ENCODE measurements at places on chromosomes 11 and 22. TPM values are rescaled to one million over a fixed set of nuclear protein-coding genes. Genes with fewer than 3 reads are reported as not detected.

DNA sequence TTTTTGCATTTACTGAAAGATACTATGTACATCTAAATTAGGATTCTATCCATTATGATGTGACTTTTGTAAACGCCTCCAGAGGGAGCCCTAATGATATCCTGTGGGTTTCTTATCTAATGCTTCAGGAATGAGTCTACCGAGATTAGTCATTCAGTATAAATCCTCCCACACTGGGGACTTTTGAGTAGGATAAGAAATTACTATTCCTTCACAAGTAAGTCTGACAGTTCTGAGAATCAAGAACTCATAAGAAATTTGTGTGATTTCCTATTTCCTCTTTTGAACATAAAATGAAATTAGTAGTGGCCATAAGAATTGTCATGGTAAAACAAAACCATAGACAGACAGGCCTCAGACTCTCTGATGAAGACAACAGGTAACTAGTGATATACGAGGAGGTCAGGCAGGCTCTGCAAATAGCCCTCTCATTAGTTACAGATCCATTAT is 10.0 kb upstream of the OR5M1 start:
- DNase-seq = no peak

DNA sequence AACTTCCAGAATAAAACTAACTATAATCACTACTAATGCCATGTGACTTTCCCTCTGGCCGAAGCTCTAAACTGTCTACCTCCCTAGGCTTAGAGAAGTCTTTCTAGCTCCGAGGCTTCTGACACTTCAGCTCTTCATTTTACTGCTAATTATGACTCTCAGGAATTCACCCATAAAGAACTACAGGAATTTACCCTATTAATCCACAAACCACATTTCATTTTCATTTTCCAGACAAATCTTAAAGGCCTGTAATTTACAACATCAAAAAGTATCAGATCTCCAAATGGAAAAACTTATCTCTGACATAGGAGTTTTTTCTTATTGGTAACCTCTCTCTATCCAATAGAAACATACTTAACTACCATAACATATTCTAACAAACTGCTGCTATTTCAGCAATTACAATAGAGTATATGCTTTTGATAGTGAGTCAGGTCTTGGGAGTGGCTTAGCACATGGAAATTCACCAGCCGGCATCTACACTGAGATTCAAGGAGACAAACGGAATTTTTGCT is 33.4 kb downstream of the MRTFA start:
- DNase-seq = no peak

GRCh38 chr11:1879941-1880720 is 11.6 kb downstream of the PRR33 start:
- no peak for DNase-seq

GRCh38 chr22:26972286-26972685 is 314.9 kb downstream of the MIAT start:
- DNase-seq = no peak

Gene LIF
- total RNA-seq = 4.8 TPM

Gene NLRP14
- 0.42 TPM for total RNA-seq

Gene MED15
- total RNA-seq = 34.0 TPM

Gene CABP7
- 0.11 TPM for total RNA-seq

Measured in urinary bladder (tissue), 4 donors.